Stimulated activated effector memory CD8-positive, alpha-beta T cell treated with anti-CD3 and anti-CD28 coated beads, Interleukin-12 subunit alpha, Interleukin-12 subunit beta, amount 100 ng/mL, for 72 hours (primary cell): ENCODE measurements at places on chromosomes 16 and 17.
A peak's percentile ranks its signal among the peaks of the same experiment; 100 is the strongest.

DNA sequence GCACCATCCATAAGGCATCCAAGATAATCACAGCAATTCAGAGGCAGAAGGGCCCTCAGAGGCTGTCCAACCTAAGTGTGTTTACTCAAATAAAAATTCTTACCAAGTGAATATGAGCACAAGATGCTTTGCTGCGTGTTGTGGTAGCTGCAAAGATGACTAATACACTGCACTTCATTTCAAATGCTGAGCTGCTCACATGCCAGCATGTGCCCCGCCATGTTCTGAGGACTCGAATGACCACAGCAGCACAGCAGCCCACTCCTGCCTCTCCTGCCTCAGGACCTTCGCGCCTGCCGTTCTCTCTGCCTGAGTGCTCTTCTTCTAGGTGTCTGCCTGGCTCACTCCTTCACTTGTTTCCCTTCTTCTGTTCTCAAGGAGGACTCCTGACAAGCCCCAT is 19.0 kb downstream of the PIK3R5 start:
- DNase-seq = no peak

DNA sequence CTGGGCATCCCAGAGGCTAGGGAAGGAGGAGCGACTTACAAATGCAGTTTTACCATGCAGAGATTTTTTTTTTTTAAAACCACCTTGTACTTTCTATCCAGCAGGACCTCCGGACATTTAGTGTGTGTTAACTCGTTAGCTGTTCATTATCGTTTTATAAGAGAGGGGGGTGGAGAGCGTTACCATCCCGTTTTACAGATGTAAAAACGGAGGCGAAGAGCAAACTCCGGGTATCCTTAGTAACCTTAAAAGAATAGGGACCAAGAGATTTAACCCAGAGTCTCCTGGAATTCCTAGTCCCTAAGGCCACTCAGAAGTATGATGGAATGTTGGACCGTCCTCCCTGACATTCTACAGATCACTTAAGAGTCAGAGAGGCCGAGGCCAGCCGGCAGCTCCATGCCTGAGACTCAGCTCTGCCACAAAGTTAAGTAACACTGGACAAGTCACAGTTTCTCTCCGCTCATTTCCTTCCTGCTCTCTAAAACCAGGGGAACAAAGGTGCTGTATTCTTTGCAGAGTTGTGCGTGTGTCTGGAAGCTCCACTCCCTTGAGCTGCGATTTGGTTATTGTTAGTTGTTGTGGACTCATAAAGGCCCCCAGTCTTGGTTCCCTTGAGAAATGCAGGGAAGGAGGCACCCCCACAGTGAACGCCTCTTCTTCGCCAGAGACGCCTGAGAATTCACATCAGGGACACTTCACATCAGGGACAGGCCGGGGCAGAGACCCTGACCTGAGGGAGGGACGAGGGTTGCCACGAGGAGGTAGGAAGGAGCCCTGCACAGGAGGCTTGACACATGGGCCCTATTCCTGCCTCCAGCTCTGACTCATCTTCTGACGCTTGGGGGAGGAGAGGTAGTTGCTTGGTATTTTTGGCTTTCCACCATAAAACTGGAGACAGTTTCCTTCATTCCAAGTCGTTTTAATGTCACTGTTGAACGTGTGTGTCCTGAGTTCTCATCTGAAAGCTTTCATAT is 1.2 kb downstream of the DUSP14 start:
- peak; percentile 53 for DNase-seq

DNA sequence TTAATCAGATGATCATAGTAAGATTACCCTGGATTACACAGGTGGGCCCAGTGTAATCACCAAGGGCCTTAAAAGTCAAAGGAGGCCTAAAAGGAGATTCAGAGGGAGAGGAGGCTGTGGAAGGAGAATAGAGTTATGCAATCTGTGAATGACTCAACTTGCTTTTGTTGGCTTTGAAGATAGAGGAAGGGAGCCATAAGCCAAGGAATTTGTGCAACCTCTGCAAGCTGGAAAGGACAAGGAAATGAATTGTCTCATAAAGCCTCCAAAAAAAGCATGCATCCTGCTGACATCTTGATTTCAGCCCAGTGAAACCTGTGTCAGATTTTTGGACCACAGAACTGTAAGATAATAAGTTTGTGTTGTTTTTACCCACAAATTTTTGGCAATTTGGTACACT is 109.6 kb downstream of the CNTNAP4 start:
- DNase-seq = no peak

- DNase-seq = no peak
These were observed 27.6 kb downstream of the FOXL1 start for GRCh38 chr16:86605950-86606349.

- peak; percentile 80 for DNase-seq
These were observed at the start of gene YBX2 for GRCh38 chr17:7294614-7295153. Gene YBX2 (minus strand): TSS chr17:7294639. CDS start chr17:7294500, 139 bp downstream.

GRCh38 chr16:17211797-17212196 is 259.0 kb downstream of the XYLT1 start:
- DNase-seq = peak; percentile 52

- peak; percentile 84 for DNase-seq
These were observed 8.7 kb downstream of the ABI3 start for GRCh38 chr17:49218941-49219913.

DNA sequence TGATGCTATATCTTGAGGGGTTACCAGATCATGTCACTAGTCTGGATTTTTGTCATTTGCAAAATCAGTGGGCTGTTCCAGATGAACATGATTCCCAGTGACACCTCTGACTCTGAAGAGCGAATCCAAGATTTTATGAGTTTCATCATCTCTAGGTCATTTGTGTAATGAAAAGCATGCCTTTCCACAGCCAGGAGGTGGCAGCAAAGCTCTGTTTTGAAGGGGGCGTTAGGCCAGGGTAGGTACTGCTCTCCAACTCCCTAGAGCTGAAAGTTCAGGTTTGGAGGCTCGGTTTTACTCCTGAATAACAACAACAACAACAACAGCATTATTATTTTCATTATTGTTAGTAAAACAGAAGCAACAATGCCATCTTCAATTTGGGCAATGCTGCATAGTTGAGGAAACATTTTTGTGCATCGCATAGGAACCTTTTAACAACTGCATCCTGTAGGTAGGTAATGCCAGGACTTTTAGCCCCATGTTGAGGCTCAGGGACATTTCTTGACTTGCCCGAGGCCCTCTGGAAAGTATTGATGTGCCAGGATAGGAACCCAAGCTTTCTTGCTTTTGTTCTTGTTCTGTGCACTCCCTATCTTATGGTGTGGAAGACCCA is 77.0 kb downstream of the MYH13 start:
- DNase-seq = no peak

- DNase-seq = no peak
These were observed 1.6 kb downstream of the LAT start for GRCh38 chr16:28986492-28986891.

DNA sequence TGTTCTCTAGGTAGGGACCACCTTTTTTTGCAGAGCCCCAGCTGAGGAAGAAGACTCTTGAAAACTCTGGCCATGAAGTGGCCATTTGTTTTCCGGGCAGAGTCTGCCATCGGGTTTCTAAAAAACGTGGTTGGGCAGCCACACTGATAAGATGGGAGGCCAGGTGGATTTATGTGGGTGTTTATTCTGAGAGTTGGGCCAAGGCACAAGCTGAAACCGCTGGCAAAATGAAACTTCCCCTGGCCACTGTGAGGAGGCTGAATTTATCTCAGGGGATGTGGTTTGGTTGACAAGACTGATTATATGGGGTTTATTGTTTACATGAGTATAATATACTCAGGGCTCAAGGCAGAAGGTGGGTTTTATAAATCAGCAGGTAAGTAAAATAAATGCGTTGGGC is 421.8 kb downstream of the UTP18 start:
- no peak for DNase-seq

- no peak for DNase-seq
These were observed 15.7 kb downstream of the ADCY7 start for GRCh38 chr16:50282010-50282538.

DNA sequence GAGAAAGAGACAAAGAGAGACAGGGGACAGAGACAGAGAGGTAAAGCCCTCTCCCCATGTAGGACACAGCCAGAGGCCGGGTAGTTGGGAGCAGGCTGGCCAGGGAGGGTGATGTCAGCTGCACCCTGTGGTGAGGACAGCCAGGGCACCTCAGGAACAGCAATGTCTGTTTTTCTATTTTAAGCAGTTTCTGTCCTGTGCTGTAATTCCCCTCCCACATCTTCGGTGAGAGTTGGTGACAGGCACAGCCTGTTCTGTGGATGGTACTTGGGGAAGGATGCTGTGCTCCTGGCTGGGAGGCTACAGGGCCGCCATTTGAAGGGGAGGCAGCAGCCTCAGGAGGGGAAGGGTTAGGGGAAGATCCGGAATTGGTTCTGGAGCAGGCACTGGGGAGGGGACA is 163.5 kb downstream of the SDK2 start:
- DNase-seq = no peak
